Dorsolateral prefrontal cortex (tissue), 122 donors: ENCODE measurements at places on chromosomes 12 and 14.

DNA sequence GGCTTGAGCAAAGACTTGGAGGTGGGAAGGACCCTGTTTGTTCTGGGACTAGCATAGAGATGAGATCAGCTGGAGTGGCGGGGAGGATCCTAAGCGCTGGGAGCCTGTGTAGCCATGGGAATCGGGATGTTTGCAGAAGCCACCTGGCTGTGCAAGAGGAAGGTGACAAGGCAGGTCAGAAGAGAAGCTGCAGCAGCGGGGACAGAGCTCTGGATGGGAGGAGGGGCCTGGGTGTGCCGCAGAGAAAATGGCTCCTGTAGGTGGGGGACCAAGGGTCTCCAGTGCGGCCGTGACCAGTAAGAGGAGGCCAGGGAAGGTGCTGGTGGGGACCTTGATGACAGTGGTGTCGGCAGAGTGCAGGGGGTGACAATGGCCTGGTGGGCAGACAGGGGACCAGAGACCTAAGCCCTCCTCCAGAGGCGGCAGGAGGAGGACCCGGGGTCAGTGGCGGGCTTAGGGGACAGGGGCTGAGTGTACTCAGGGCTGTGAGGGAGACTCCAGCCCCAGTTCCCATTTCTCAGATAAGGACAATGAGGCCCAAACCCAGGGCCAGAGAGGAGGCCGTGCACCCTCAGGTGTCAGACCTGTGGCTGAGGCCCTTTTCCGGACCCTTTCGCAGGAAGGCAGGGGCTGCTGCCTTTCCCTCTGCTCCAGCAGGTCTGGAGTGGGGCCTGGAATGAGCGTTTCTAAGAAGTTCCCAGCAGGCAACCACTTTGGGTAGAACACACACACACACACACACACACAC is 206.6 kb upstream of the RTL1 start:
- DNase-seq, result no peak

DNA sequence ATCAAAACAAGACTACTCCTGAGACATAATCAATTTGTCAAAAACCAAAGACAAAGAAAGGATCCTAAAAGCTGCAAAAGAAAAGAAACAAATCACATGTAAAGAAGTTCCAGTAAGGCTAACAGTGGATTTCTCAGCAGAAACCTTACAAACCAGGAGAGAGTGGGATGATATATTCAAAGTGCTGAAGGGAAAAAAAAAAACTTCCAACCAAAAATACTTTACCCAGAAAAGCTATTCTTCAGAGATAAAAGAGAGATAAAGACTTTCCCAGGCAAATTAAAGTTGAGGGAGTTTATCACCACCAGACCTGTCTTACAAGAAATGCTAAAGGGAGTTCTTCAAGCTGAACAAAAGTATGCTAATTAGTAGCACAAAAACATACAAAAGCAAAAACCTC is 91.9 kb upstream of the PPP2R5C start:
- DNase-seq, result no peak

- no peak for DNase-seq
Measured at GRCh38 chr12:104350211-104351056, 46.9 kb downstream of the EID3 start.

GRCh38 chr12:89072294-89073026 is 279.8 kb downstream of the DUSP6 start:
- no peak for DNase-seq

- no peak for DNase-seq
Measured at GRCh38 chr12:104701756-104702155, 245.0 kb downstream of the CHST11 start.

DNA sequence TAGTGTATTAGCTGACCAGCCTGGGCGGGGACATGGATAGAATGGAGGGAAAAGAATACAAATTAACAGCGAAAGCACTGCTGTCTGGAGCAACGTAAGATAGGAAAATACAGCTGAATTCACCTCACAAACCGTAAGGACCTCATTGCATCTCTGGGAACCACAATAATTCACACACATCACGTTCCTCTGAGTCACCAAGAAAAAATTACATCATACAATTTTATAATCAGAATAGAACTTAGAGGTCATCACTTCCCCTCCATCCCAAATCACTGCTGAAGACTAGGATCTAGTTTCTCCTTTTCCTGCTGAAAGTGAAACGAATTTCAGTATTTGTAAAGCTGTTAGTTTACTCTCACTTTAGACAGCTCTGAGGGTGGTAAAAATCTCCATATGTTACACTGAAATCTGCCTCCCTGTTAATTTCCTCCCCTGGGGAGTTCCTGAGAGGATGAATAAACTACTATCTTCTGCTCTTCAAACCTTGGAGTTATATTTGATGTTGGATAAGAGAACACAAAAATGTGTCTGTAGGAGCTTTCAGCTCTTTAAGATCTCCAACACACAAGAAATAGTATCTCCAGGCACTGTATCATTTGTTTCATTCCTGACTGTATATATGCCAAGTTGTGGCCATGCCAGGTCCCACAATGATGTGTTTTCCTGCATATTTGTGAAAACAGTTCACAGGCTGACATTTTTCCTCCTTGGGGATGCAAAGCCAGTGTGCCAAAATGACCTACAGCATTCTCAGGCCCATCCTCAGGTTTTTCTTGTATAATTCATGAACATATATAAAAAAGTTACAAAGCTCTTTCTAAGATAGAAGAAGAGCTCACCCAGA is 63.8 kb upstream of the SSTR1 start:
- no peak for DNase-seq

GRCh38 chr12:12562016-12562483 is 613 bp downstream of the DUSP16 start:
- DNase-seq, result no peak

DNA sequence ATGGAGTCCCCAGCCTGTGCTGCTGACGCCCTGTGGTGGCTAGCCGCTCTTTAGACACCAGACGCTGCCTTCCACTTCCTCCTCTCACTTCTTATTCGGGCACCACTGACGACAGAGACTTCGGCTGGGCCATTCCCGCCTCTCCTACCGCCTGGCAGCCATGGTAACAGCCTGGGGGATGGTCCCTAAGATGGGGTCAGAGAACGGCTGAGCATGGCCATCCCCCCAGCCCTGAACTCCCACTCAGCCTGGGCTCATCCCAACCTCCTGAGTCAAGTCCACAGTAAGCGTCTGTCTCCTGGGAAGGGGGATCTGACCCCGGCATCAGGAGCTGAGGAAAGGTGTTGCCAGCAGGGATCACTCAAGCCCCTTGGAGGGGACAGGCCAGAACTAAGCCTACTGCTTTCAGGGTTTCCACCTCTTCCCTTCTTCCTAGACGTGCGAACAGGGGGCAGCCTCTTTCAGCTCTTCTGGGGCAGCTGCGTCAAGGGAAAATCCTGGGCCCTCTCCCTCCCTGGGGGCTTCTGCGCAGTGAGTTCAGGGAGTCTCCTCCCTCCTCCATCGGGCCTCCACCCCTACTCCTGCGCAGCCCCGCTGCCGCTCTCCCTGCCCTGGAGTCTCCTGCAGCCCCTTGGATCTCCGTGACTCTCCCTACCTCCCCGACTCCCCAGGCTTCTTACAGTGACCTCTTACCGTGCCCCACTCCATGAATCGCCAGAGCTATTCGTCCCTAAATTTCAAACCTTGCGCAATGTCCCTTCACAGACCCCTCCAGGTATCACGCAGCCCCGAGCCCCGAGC is 643 bp upstream of the TAMALIN start:
- DNase-seq, result peak; percentile 47

- DNase-seq, result no peak
Measured at GRCh38 chr12:54680374-54680773, 32.2 kb upstream of the DCD start.

DNA sequence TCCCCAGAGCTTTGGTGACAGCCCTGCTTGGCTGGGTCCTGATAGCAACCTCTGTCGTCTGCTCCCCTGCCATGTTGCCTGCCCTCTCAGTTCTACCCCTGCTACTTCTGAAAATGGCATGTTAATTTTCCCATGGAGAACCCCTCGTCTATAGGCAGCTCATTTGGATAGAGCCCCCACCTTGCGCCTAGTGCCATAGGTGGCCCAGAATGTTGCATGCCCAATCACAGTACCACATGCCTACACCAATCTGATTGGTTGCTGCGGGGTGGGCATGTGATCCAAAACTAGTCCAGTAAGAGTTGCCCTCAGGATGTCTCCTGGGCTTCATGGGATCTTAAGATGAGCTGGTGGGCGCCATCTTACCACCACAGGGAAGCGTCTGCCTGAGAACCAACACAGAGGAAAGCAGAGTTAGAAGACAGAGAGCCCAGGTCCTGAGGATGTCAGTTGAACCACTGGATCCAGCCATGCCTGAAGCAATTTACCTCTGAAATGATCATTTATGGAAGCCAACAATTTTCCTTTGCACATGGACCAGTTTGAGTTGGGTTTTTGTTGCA is 85.7 kb downstream of the PAPOLA start:
- no peak for DNase-seq

DNA sequence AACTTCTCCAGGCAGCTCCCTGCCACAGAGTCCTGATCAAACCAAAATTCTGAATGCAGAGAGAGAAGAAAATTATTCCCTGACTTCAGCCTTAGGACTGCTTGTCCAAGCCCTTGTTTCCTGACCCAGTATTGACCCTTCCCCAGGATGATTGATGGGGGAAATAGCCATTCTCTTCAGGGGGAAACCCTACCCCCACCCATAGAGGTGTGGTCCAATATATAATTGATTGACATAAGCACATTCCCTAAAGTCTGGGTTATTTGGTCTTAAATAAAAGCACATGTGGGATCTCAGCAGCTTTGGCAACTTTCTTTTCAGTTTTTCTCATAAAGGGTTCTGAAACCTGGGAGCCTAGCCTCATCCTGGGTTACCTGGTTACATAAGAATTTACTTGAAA is 201.2 kb upstream of the DDHD1 start:
- no peak for DNase-seq

- DNase-seq, result no peak
Measured at GRCh38 chr12:15732341-15733061, 56.7 kb downstream of the EPS8 start.

GRCh38 chr14:91693346-91693745 is 38.5 kb downstream of the CATSPERB start:
- DNase-seq, result no peak

DNA sequence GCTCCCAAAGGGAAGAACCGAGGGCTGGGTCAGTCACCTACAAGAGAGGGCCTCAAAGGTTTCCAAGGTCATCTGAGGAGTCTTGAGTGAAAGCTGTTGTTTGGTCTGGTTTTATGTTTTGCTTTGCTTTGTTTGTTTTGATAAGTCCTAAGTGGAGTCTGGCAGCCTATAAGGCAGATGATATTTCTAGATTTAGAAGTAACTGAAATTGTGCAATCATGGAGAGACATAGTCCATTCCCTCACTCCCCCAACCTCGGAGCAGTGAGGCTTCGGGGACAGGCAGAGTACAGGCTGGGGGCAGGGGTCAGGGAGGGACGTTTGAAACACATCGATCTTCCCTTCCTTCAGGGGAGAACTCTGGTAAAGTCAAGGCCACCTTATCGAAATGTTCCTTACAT is 42.3 kb downstream of the TTC9 start:
- DNase-seq, result no peak

DNA sequence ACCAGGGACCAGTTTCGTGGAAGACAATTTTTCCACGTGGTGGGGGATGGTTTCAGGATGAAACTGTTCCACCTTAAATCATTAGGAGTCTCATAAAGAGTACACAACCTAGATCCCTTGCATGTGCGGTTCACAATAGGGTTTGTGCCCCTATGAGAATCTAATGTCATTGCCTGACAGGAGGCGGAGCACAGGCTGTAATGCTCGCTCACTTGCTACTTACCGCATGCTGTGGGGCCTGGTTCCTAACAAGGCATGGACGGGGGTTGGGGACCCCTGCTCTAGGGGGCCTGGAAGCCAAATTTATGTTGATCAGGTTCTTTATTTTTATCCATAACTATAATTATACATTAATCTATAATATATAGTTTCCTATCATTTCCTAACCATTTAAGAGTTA is 315.3 kb downstream of the MED13L start:
- no peak for DNase-seq

DNA sequence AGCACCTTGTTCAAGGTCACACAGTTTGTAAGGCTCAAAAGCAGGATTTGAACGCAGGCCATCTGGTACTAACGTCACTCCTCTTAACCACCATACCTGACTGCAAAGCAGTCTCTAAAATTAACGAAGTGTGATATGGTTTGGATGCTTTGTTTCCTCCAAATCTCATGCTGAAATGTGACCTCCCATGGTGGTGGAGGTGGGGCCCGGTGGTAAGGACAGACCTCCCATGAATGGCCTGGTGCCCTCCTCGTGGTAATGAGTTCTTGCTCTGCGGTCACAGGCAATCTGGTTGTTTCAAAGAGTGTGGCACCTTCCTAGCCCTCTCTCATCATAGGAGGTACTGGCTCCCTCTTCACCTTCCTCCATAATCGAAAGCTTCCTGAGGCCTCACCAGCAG is 102.2 kb upstream of the BCL2L14 start:
- DNase-seq, result no peak

DNA sequence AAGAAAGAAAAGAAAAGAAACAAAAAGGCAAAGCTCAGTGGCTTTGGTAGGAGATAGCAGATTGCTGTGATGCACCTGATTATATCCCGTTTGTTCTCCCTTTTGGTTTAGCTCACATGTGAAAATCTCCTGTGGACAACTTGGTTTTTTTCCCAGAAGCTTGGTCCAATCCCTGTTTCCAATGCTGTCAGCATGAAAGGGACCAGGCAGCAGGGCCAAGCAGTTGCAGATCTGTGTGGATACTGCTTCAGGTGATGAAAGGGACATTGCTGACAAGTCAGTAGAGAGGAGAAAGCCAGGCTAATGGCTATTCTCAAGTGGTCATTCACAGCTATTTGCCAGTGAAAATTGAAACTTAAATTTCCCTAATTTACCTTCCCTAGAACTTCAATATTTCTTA is 18.8 kb upstream of the SLCO1A2 start:
- no peak for DNase-seq

DNA sequence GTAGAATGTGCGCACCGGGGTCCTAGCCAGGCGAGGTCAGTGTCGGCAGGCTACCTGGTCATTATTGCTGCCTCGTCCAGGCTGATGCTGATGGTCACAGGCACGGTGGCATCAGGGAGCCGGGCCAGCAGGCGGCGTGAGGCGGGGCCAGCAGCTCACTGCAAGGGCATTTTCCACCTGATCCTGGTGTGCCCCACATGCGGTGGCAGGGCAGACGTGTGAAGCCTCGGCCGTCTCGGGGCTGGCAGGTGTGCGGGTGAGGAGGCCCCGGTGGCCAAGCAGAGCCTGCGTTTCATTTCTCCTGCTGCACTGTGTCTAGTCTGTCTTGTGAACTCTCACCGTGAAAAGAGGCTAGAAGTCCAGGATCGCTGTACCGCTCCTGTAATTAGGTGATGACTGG is 12.0 kb upstream of the AMN start:
- peak; percentile 27 for DNase-seq

GRCh38 chr14:94925416-94926173 is 155.7 kb upstream of the GSC start:
- no peak for DNase-seq

DNA sequence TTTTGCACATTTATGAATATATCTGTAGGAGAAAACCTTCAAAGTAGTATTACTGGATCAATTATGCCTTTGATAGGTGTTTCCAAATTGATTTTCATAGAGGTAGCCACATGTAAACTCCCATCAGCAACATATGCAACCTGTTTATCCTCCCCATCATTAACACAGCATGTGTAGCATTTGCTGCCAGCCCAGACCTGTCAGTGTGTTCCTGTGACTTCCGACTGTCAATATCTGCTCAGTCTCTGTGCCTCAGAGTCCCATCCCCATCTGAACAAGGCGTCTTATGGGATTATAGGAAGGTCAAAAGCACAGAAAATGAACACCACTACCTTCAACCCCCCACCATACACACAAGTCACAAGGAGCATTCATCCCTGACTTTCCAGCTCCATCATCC is 9.5 kb upstream of the CAPRIN2 start:
- no peak for DNase-seq
